ENCODE measurements at places on chromosomes 11 and 22.

DNA sequence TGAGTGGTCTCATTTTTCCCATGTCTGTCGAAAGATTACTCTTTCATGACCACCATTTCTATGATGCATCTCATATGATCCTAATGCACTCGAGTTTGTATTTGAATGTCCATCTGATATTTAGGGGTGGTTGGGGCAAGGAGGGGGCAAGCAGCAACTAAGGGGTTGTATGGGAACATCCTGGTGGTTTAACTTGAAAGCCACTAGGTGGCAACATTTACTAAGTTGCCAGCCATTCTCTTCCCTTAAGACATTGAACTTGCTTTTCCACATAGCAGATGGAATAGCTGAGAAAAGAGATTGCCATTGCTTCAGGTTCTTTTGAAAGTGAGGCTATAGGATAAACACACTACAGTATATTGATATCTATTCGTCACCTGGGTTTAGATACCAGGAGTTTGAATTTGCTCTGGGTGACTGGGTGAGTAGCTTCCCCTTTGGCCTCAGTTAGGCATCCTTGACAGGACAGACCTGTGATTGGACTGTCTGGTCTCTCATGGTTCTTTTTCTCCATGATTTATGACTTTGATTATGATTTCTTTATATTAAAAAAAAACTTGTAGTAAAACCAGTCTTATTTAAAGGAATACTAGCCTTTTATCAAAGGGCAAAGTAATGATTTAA, 32.4 kb downstream of the NF2 start:
- peak; percentile 25 for DNase-seq

- DNase-seq, result no peak
Measured at GRCh38 chr11:65708451-65708850, 3.6 kb upstream of the KAT5 start.

DNA sequence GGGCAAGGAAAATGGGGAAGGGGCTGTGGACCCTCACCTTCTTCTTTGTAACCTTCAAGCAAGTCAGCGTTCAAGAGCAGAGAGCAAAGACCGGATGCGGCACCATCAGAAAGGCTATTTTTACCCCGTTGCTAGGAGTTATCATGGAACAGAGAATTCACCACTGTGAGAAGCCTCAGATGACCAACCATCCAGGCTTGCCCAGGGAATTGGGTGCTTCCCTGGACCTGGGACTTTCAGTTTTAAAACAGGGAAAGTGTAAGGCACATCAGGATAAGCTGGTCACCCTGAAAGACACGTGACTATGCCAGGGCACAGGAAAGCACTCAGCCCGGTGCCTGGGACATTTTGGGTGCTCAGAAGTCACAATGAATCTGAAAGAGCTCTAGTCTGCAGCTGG, 10.4 kb downstream of the GALNT18 start:
- DNase-seq, result no peak

GRCh38 chr11:10494636-10495463, 39.8 kb downstream of the AMPD3 start:
- DNase-seq, result no peak

GRCh38 chr22:21102659-21103267, 57.0 kb downstream of the LRRC74B start:
- peak; percentile 69 for DNase-seq

DNA sequence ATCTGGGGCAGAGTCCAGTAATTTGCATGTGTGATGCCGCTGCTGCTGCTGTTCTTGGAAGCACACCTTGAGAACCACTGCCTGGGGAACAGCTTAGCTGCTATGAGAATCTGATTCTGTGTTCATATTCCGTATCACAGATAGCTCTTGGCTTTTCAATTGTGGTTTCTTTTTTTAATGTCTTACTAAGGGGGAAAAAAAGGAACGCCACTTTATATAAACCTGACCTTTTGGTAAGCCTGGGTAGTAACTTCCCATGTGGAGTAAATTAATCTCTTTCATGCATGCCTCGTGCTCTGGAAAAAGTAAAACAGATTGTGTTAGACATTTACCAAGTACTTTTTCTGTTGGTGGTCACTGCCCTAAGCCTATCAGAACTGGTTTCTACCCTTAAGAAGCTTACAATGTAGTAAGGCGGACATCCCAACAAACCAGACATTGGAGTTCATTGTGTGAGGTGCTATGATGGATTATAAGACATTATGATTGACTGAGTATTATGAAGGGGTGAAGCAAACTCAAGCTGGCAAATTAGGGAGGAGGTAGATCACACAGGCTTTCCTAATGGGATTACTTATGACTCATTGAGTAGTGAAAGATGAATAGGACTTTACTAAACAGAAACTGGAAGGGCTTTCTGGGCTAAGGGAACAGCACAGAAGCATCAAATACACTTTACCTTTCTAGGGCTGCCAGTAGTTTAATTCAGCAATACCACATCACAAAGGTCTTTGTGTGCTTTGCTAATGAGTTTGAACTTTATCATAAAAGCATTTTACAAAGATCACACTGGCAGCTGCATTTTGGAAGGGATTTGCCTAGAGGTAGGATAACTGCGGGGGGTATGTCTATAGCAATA, 64.7 kb downstream of the MAML2 start:
- no peak for DNase-seq

DNA sequence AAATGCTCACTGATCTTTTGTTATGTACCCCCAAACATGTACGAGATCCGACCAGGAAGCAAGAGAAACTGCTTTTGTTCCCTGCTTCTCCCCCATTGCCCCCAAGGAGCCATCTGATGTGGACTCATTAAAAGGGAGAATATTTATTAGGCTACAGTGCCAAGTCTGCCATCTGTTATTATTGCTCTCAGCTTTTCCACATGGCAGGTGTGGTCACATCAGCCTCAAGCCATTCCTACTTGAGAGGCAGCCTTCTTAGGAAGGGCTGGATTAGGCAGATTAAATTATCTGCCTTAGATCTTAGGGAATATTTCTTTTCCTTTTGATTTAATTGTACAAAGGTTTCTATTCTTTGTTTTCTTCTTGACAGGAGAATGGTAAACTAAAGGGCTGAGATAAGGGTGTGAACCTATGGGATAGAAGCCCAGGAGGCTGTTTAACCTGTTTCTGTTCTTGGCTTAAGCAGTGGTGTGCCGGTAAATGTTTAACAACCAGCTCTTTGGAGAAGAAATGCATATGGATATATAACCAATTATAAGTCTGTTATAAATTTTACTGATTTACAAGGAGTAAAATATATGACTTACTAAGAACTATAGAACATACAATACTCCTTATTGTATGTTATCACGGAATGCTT, 88.8 kb downstream of the PDHX start:
- DNase-seq, result no peak

GRCh38 chr11:62933750-62934495, 12.8 kb upstream of the CHRM1 start:
- DNase-seq, result no peak

DNA sequence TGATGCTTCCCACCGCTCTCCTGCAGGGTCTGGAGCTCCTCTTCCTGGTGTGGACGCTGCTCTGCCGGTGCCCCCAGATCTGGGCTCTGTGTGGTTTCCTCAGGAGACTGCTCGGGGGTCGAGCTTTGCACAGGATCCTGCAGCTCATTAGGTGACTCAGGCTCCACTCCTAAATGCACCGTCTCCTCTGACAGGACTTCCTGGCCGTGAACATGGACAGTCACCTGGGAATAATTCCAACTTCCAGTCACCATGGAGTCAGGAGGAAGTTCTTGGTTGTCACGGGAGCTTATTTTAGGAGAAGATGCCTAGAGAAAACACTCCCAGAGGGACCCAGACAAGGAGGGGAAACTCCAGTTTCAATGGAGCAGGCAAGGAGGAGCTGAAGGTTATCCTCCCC, 11.9 kb downstream of the ZNF202 start:
- DNase-seq, result no peak

GRCh38 chr11:102912482-102912830, 37.7 kb upstream of the MMP12 start:
- DNase-seq, result no peak

GRCh38 chr11:5553343-5553742, 5.0 kb upstream of the OR52H1 start:
- no peak for DNase-seq

- no peak for DNase-seq
Measured at GRCh38 chr22:48367731-48368130, 1459.9 kb downstream of the BRD1 start.

DNA sequence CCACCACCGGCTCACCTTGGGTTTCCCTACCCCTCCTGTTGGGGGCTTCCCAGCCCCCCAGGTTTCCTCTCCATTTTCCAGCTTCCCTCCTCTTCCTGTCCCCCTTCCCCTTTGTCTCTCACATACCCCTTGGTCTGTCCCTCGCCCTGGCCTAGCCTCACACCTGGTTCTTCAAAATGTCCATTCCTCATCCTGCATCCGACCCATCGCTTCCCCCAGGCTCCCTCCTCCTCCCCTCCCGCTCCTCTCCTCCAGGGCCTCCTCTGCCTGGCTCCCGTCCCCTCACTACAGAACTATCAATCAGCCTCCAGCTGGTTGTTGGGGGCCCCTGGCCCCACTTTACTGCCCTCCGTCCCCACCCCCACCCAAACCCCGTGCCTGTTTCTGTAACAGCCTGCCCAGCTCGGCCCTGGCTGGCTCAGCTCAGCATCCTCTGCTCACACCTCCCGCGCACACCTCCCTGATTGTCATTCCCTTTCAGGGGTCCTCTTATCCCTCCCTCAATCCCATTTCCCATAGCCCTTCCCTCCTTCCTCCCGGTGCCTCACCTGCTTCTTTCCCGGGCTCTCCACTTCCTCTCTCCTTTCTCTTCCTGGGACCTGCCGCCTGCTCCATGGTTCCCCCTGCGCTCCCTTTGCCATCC, 1.2 kb downstream of the CNIH2 start:
- no peak for DNase-seq

- DNase-seq, result no peak
Measured at GRCh38 chr22:48593551-48593950, 1234.1 kb downstream of the BRD1 start.

- DNase-seq, result no peak
Measured at GRCh38 chr11:68610452-68611116, 73.8 kb upstream of the GAL start.

GRCh38 chr22:23270798-23271596, 90.7 kb downstream of the BCR start:
- no peak for DNase-seq

DNA sequence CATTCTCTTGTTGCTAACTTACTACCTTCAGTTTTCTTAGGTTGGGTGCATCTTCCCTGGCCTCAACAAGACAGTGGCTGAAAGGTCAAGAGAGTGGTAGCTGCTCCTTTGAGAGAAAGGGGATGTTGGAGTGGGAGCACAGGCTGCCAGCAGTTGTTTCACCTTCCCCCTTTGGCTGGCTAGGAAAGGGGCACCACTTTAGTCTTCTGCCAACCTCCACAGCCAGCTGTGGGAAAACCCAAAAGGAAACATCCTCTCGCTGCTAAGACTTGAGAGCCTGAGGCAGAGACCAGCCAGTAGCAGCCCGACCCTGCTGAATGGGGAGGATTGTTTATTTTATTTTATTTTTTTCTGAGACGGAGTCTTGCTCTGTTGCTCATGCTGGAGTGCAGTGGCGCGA, 34.4 kb downstream of the MARK2 start:
- DNase-seq, result no peak
